CD14-positive monocyte (primary cell): ENCODE measurements at places on chromosomes 1 and 21.
A peak's percentile ranks its signal among the peaks of the same experiment; 100 is the strongest.

- no peak for DNase-seq
These were observed 7.3 kb downstream of the TMEM82 start for GRCh38 chr1:15749399-15750291.

DNA sequence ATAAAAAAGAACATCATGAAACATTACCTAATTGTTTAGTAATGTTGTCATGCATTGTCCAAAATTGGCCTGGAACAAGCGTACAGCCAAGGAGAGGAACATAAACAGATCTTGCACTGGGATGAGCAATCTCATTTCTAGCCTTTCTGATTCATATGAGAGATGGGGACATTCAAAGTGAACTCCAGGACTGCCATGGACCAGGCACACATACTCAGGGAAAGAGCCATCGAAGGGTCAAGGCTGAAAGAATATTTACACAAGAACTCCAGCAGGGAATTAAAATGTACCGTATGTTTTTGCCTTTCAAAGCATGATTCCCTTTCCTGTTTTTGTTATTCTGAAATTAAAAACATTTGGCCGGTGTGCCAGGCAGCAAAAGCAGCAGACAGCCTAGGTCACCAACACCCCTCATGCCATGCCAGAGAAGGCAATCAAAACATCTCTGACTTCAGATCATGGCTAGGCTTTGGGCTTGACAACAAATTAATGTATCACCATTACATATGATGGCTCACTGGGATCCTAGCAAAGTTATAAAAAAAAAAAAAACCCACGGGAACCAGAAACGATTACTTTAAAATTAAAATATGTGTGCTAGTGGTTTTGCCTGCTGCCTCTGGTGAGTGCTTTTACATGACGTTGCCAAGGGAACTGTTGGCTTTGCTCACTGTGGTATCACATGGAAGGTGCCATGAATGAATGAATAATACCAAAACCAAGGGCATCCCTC lies 159.8 kb downstream of the TGFBR3 start:
- no peak for DNase-seq

DNA sequence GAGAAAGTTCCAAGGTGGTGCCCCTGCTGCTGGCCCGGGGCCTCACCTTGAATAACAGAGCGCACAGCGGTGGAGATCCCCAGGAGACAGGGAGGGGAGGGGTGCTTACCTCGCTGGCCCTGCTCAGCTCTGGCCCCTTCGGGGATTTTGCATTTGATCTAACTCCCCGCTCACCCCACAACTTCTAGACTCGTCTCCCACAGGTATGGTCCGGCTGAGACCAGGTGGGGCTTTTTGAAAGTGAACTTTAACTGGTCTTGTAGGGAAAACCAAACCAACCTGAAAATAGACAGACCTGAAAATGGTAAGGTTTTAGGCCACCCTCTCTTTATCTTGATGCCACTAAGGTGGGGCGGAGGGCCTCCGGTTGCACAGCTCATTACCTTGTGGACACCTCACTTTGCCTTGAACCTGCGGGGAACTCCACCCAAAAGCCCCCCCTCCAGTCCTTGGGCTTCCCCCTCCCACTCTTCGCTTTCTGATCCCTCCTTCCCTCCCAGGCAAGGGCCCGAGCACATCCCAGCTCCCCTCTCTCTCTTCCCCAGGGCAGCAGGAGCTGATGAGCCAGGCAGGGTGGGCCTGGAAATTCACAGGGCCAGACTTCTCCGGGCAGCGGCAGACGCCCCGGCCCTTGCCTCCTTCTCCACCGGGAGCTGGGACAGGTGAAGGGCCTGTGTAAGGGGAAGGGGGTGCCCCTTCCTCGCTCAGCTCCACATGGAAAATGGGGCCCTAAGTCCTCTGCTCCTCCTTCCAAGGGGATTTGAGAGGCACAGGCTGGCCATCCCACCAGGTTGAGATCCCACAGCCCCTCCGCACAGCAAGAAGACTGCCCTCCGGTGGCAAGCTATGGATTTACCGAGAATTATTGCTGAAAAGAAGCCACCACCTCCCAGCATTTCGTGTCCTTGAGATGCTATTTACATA lies 16.1 kb downstream of the TNFRSF8 start:
- DNase-seq, result no peak

GRCh38 chr1:219310181-219310728 lies 136.6 kb downstream of the LYPLAL1 start:
- DNase-seq, result no peak

DNA sequence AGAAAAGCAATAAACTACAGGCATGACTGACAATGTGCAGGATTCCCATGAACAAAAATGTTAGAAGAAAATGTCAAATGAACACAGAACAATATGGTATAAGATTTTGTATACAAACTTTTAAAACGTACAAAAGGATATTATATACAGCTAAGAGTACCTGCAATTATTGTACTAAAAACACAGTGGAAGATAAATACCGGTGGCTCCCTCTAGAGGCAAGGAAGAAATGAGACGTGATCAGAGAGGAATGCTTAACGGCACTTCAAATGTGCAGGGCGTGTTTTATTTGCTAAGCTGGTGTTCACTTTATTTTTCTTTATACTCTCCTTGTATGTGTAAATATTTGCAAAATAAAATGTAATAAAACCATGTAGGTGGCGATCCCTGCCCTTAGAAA lies 191.8 kb upstream of the SAMSN1 start:
- DNase-seq, result peak; percentile 71

DNA sequence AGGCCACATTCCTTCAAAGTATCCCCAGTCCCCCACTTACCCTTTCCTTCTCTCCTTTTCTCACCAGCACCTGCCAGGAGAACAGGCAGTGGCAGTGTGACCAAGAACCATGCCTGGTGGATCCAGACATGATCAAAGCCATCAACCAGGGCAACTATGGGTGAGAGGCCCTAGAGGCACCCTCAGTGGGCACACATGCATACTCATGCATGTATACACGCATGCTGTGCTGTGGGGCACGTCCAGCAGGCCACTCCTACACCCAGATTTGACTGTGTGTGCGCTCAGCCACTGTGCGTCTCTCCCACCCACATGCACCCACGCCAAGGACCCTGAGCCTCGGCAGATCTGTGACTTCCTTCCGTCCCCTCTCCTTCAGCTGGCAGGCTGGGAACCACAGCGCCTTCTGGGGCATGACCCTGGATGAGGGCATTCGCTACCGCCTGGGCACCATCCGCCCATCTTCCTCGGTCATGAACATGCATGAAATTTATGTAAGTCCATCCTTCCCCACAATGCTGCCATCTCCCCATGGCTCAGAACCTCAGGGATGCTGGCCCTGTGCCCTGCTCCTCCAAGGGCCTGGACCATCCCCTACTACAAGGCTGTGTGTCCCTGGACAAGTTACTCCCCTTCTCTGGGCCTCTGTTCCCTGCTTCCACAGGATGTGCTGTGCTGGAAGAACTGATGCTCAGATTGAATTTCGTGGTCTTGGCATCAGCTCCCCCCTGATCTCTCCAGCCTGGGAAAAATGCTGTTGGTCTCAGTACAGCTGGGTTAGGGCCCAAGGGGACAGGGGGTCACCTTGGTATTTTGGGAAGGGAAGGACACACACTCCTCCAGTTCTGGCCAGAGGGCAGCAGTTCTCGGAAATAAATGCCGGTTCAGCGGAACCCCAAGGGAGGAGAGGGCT lies 7.0 kb downstream of the TINAGL1 start:
- DNase-seq, result no peak

- DNase-seq, result no peak
These were observed 342.0 kb upstream of the CAMK1G start for GRCh38 chr1:209241487-209241886.

GRCh38 chr1:28640766-28641165 lies 2.1 kb downstream of the TAF12 start:
- no peak for DNase-seq

- no peak for DNase-seq
These were observed 350.9 kb downstream of the ST6GALNAC3 start for GRCh38 chr1:76425201-76426145.

DNA sequence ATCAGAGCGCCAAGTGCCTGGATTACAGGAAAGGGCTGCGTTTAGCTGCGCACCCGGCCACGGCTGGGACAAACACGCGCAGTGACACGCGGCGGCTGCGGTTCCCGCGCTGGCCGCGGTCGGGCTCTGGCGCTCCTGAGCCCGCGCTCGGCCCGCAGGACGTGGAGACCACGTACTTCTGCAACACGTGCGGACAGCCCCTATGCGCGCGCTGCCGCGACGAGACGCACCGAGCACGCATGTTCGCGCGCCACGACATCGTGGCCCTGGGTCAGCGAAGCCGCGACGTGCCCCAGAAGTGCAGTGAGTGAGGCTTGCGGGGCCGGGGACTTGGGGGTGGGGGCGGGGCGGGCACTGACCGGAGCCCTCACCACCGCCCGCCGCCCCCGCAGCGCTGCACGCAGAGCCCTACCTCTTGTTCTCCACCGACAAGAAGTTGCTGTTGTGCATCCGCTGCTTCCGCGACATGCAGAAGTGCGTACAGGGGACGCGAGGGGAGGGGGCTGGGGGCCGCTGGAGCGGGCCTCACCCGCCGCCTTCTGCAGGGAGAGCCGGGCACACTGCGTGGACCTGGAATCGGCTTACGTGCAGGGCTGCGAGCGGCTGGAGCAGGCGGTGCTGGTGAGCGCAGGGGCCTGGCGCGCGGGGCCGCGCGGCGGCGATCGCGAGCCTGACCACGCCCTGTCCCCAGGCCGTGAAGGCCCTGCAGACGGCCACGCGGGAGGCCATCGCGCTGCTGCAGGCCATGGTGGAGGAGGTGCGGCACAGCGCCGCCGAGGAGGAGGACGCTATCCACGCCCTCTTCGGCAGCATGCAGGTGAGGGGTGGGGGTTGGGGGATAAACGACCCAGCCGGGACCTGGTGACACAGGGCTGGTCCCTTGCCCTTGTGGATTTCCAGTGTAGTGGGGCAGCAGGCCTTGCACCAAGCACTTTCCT lies 3.1 kb downstream of the RNF207 start:
- DNase-seq, result peak; percentile 59
